SJCRH30 (cell line): ENCODE measurements at places on chromosomes 11 and 22. TPM values are rescaled to one million over a fixed set of nuclear protein-coding genes. Genes with fewer than 3 reads are reported as not detected.

GRCh38 chr11:124897674-124898262, at the start of gene ROBO4:
TSS of gene ROBO4 (minus strand) at chr11:124897865. CDS start at chr11:124897795, 70 bp downstream.
- H3K36me3 ChIP-seq, result no peaks in the 10 kb centered on the region
- DNase-seq, result no peak
- no peak within 1 kb of the TSS for H3K4me3 ChIP-seq
- H3K27ac ChIP-seq, result peak within 1 kb of the TSS; percentile 75
- no peaks in the 10 kb centered on the region for H3K27me3 ChIP-seq

- H3K27ac ChIP-seq, result no peak overlapping the region
- H3K4me1 ChIP-seq, result no peaks in the 10 kb centered on the region
- H3K27me3 ChIP-seq, result no peaks in the 10 kb centered on the region
- H3K4me3 ChIP-seq, result no peak overlapping the region
Measured at GRCh38 chr22:33302049-33302545, 243.9 kb upstream of the SYN3 start.

Gene DDI1
- total RNA-seq, result 0.10 TPM in 1 of 2 replicates, not detected in the other

Gene CD248
- 0.30 and 0.45 TPM in 2 replicates for total RNA-seq

Gene OR52A1
- total RNA-seq, result not detected in 2 replicates
